ENCODE measurements at places on chromosomes 5 and 9.

DNA sequence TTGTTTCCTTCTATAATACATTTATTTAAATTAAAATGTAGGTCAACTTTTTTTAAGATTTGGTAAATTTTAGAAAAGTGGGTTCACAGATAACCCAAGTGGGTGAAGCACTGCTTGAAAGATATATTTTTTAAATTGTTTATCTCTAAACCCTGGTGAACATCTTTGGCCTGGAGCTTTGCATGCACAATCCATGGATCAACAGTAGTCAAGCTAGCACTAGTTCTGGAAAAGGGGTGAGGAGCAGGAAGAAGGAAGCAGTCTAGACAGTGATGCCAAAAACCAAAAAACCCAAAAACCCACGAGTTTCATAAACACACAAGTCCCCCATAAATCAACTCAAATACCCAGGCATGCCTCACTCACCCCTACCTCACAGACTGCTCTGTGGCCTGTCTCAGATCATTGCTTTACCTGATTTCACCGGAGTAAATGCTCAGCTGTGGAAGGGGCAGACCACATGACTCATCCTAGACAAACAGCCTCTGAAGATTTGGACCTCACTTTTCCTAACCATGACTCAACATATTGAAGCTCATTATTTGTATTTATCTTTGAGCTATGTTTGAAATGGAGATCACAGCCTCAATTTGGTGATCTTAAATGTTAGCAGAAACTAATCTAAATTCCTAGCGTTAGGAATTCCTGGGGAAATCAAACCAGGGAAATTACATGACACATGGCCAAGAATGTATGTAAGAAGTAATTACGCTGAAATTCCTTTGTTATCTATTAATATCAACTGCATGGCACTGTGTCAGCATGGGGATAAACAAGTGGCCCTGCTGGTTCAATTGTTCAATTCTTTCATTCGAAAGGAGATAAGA lies 149.6 kb downstream of the ZNF608 start:
- DNase-seq, result no peak

- peak; percentile 16 for DNase-seq
Measured at GRCh38 chr5:55982957-55983381, 11.8 kb downstream of the IL6ST start.

GRCh38 chr5:141507387-141508091 lies 18.7 kb downstream of the PCDHGC5 start:
- no peak for DNase-seq

DNA sequence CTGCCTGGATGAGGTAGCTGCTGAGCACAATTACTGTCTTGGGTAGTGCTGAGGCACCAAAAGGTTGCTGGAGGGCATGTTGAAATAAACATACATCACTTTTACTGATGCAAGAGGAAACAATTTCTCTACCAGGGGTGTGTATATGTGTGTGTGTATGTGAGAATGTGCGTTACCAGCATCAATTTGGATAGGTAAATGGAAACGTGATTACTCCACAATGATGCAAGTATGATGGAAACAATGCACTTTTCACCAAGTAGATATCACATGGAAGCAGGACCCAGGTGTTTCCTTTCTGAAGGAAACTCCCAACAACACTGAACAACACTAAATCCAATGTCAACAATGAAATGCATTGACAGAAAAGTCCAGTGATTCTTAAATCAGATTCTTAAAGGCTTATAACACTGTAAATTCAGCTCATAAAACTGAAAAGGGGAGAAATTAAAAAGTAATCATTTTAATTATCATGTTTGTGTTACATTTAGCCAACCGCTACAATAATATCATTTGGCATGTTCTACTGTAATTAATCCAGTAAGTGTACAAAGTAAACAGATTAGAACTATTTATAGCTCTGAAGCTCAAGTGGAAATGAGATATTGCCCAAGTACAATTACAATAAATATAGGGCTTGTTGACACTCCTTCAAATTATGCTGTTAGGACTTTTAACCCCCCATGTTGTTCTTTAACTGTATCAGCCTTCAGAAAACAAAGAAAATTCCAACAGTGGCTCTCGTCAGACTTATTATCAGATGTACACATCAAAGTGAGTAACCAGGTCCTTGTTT lies 25.3 kb downstream of the YIPF5 start:
- no peak for DNase-seq

- DNase-seq, result no peak
Measured at GRCh38 chr5:55860288-55860687, 9.1 kb downstream of the IL31RA start.

DNA sequence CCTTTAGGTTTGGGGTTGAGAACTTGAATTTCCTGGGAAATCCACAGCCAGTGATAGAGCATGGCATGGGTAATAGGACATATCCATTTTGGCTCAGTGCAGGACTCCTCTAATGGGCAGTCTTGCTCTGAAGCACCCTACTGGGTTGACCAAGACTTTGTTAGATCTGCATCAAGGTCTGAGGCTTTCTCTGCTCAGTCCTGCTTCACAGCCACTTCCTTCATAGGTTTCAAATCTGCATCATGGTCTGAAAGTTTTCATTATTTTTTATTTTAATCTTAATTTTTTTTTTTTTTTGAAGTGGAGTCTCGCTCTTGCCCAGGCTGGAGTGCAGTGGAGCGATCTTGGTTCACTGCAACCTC lies 36.5 kb downstream of the KIF2A start:
- no peak for DNase-seq

DNA sequence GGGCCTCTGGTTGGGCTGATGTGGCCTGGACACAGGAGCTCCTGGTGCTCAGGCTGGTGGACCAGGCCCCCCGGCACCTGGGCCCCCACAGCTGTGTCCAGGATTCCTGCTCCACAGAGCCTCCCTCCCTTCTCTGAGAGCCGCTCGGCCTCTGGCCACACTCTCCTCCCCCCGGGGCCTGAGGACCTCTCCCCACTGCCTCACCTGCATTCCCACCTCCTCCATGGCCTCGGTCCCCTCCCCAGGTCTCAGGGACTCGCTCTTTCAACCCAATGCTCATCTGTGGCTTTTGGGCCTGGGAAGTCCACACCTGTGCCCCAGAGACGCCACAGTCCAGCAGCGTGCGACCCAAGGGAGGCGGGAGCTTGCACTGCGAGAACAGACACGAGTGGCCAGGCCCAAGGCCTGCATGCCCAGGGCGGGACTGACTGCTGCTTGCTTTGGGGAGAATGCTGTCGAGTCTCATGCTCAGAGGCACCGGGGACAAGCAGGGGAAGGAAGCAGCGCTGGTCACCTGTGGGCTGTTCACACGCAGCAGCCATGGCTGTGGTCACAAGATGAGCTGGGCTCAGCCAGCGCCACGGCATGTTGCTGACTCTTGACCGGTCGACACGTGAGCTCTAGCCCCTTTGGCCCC lies 14.6 kb downstream of the PAEP start:
- no peak for DNase-seq

- no peak for DNase-seq
Measured at GRCh38 chr5:125049721-125050702, 303.6 kb upstream of the ZNF608 start.

DNA sequence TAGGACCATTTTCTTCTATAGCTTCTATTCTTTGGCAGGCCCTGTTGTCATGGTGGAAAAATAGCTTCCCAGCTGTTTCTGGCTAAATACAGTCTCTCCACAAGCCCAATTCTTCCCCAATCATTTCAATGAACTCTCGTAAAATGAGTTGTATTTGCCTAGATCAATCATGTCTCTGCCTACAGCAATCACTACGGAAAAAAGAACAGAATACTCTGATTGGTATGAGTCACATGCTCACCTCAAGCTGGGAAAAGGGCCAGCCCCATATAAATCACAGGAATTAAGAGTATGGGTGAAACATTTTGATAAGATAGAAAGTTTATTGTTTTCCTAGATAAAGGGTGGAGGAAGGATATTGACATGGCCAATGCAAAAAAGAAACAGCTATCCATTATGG lies 711.4 kb downstream of the EFNA5 start:
- no peak for DNase-seq

DNA sequence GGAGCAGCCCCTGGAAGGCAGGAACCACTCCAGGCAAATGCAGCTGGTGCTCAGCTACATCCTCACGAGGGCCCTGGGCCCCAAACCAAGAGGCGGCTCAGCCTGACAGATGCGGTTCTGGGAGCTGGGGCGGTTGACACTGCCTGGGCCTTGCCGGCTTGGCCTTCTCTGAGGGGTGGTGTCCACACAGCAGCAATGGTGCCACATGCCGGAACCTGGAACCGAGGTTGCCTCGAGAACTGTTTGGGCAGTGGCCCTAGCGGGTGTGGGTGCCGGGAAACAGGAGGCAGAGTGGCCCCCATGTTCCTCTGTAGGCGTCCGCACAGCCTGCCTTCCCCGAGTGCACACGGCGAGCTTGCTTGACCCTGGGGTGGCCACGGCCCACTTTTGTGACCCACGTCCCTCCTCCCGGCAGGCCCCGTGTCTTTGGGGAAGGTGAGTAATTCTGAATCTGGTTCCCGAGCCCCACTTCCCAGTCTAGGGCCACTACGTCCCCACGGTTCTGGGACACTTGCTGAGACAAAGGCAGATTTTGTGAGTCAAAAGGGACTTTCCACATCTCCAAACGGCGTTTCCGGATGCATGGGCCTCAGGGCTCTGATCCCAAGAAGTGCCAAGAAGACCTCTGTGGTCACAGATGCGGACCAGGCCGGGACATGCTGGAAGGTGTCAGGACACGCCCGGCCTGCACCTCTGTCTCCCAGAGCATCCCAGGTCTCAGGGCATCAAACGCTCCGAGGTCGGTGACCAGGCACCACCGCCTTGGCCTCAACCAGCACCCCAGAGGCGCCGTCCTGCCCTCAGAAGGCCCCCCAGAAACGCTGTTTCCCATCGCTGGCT lies 27.7 kb upstream of the SLC12A7 start:
- no peak for DNase-seq
